Omental fat pad (tissue), 4 donors: ENCODE measurements at places on chromosomes 12 and 14.

GRCh38 chr12:72547573-72547972 lies 275.4 kb downstream of the TRHDE start:
- DNase-seq = no peak

DNA sequence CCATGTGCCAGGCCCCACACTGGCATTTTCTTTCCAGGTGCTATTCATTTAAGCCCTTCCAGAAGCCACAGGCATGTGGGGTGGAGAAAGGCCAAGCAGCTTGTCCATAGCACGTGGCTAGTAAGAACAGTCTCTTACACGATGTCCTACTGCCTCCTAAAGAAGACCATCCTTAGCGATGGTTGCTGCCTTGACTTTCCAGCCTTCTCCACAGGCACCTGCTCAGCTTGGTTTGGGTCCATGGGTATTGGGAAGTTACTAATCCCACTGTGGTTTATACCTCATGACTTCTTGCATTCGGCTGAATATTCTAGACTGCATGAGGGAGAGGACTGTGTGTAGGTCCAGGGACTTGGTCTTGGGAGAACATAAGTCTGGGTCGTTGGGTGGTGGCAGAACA lies 49.2 kb downstream of the NINJ2 start:
- no peak for DNase-seq

- no peak for DNase-seq
These were observed 6.8 kb downstream of the PFKM start for GRCh38 chr12:48125985-48126384.

GRCh38 chr14:96362071-96362964 lies 823 bp downstream of the ATG2B start:
- DNase-seq = no peak

DNA sequence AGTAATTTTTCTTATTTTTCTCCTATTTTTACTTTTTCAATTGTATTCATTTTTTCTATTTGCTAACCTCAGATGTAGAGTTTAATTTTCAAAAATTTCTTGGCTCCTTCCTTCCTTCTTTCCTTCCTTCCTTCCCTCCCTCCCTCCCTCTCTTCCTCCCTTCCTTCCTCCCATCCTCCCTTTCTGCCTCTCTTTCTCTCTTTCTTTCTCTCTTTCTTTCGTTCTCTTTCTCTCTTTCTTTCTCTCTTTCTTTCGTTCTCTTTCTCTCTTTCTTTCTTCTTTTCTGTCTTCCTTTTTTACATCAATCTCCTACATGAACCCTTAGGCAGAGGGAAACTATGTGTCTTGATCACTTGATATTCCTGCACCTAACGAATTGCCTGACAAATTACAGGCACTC lies 12.4 kb upstream of the GYS2 start:
- DNase-seq = no peak

- DNase-seq = no peak
These were observed 29.3 kb downstream of the ZCRB1 start for GRCh38 chr12:42296503-42297109.
